MV-4-11 (cell line): ENCODE measurements at places on chromosomes 5 and 9.

DNA sequence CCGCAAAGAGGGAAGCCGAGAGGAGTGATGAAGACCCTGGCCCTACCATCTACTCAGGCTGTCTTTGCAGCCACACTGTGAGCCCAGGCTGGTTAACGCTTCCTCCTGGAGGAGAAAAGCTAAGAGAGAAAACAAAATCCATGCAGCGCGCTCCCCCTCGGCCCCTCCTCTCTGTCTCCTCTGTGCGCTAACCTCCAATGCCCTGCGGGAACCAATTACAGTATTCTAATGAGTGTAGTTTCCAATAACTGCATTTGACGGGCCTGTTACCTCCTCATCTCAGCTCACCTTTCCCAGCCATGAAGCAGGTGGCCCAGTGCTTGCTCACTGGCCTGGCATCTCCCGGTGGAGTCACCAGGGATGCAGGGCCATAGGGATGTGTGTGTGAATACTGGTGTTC, 565.5 kb downstream of the EBF1 start:
- no peak for DNase-seq

DNA sequence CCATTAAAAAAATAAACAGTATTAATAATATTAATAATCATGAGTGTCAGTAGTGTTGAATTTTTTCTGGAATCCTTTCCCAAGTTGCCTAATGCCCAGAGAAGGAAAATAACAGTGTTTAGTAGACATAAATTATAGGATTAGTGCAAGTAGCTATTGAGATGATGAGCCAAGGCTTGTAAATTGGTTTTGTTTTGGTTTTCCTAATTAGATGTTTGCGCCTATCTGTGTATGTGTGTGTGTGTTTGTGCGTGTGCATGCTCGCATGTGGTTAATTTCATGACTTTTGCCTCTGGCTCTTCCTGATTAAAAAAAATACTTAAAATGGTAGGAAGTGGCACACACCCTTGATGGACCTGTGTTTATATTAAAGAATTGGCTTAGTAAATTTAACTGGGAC, 55.4 kb downstream of the FXN start:
- DNase-seq, result no peak

DNA sequence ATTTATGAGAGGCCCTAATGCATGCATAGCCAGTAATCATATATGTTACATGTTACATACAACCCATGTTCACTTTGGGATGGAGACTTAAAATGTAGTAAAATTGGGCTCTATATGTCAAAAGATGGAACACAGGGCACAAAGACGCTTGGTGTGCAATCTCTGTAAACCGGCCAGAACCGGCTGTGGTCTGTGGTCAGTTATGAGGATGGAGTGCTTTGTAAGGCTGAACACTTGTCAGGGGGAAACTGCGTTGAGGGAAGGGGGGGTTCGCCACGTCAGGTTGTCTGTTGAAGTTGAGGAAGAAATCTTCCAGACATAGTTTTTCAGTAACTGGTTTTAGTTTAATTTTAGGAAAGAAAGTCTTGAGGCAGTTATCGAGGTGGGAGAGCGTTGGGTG, 2.7 kb upstream of the CKMT2 start:
- peak; percentile 17 for DNase-seq

DNA sequence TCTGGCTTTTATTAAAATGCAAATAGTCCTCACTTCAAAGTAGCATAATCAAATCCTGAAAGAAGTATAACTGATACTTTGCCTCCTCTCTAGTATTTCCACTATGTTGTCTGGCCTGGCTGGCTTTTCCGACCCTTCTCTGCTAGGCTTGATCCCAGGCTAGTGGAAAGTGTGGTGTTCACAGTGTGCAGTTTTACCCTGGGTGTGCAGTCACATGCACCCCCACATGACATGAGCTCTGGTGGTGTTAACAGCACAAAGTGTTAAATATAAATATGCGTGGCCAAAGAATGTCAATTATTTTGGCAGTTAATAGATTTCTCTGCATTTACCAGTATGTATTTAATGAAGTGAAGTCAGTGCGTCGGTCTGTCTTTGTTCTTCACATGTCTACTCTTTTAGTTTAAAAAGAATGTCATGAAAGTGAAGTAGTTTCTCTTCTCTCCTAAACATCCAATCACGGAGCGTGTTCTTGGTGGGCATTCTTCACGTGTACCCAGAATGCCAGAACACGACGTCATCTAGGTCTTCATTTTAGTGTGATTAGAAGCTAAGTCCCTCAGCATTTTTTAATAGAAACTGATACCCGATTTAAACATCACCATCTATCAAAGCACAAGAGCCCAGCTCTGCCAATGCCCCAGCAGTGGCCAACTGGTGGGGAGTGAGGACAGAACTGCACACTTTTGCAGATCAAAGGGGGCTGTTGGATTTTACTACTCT, 286.4 kb downstream of the FANCC start:
- no peak for DNase-seq

DNA sequence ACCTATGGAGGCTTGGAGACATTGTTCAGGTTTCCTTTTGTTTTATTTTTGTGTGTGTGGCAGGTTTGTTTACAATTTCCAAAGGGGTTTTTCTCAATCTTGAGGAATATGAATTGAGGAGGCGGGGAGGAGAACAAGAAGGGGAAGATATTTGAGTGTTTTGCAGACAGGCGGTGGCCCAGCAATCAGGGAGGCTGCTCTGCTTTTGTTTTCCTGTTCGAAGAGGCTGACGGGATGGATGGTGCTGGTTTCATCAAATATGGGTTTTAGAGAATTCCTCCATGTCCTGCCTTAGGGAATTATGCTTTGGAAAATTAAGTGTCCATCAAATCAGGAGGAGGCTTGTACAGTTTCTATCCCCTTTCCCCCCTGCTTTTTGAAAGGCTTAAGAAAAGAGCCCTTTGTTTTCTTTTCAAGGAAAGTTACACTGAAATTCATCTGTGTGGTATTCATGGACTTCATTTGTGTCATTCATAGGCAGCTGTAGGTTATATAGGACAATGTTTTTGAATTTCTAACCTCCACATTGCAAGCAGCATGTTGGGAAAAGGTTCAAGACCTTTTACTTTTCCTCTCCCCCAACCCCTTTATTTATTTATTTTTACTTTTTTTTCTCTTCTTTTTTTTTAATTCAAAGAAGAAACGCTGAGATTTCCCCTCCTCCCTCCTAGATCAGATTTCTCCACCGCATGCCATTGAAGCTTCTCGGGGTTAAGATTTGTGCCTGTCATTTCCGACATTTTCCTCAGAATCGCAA, 107.4 kb downstream of the ZNF462 start:
- DNase-seq, result no peak

- DNase-seq, result no peak
These were observed 297.4 kb downstream of the CETN3 start for GRCh38 chr5:90112033-90112692.

- no peak for DNase-seq
These were observed 225.7 kb downstream of the DCP2 start for GRCh38 chr5:113202287-113202686.

GRCh38 chr9:97560851-97561250, 59.4 kb downstream of the TMOD1 start:
- DNase-seq, result no peak

- no peak for DNase-seq
These were observed 49.4 kb upstream of the EBF1 start for GRCh38 chr5:159149085-159149484.

- DNase-seq, result no peak
These were observed 2306.2 kb upstream of the ACO1 start for GRCh38 chr9:30078195-30078594.

DNA sequence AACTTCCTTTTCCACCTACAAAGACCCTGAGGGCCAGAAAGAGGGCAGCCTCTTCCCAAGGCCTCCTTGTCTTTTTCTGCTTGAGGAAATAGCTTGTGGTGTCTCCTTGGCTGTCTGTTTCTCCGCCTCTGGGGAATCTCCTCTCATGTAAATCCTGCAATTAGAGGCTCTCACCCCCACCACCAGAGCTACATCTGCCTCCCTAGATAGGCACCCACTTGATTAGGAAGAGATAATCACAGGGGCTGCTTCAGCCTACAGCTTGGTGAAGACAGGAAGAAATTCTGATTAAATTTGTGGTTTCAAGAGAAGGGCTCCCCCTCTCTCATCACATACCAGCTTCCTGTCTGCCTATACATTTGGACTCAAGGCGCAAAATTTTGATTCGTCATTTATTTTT, 75.6 kb downstream of the TLR4 start:
- no peak for DNase-seq

DNA sequence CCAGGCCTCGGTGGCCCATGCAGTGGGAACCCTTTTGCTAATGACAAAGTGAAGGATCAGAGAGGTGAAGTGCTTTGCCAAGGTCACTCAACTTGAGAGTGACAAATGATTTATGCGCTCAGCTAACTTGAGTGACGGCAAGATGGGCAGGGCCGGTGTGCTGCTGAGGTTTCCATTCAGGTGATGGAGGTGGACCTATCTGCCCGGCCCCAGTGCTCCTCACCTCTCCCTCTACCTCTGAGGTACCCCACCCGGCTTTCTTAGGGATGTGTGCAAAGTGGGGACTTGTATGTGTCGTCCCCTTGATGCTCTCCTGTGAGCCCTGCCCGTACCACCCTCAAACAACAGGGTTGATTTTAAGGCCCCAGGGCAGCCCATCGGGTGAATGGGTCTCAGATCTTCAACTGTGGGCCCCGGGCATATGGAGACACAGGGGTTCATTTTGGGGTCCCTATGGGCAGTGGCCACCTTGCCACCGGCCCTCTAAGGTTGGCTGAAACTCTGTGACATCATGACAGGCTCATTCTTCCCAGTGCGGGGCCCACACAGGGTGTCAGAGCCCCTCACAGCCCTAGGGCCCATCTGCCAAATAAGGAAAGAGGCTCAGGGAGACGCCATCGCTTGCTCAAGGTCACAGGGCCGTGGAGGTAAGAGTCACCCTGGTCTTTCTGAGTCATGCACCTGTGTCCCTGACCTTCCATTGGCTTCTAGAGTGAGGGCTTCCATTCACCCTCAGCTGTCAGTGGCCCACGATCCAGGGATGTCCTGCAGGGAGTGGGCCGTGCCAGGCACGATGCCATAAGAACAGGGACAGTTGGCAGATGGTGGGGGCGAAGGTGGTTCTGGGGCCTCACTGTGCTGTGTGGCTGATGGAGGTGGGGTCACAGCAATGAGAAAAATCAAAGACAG, 170.6 kb upstream of the MVB12B start:
- DNase-seq, result no peak

- DNase-seq, result no peak
These were observed 39.0 kb upstream of the DMXL1 start for GRCh38 chr5:119031905-119032304.

DNA sequence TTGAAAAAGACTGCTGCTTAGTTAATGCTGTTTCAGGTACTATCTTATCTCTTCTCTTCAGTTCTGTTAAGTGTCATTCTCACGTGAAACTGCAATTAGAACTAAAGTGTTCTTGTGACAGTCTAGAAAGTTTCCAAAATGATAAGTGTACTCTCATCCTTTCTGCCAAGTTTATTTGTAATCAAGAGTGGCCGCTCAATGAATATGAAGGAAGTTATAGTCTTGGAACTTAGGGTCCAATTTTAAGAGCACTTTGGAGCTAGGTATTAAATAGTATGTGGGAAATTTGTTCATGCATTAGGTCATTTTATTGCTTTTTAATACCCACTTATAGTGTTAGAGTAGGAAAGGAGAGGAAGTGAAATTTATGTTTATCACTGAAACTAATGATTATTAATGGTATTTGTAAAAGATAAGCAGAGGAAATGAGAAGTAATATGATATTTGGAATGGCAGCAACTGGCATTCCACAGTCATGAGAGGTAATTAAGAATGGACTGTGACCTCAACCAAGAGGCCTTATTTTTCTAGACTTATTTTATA, 20.4 kb downstream of the XRCC4 start:
- DNase-seq, result no peak

DNA sequence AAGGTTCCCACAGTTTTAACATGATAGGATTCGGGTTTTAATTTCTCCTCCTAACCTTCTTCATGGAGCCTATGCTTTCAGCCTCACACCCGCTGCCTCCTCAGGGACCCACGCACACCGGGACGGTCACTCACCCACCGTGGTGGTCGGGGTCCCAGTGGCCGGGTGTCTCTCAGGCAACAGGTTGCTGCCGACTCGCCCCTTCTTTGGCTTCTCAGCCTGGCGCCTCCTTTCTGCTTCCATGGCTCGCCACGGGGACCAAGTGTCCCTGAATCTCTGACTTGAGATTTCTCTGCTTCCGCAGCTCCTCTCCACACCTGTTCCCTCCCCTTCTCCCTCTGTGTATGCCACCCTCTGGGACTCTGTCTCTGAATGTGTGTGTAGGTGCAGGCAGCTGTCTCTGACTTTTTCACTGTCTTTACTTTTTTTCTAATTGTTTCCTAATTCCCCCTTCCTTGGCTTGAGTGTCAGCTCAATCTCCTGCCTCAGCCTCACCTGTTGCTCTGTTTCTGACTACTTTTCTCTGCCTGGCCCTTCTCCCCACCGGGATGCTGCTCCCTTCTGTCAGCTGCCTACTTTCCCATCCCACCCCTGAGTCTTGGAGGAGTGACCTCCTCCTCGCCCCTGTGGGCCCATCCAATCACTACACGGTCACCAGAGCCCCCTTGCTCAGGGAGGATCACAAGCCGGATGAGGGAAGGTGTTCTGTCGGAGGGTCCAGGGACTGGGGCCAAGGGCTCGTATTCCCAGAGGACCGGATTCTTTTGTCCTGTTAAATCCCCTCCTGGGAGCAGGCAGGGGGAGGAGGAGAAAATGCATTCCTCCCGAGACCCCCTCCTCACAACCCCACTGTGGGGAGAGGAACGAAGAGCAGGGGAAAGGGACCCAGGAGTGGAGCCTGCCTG, at the start of gene PROP1:
TSS of gene PROP1 (minus strand) at position 552 of the 905 bp plus-strand sequence. CDS start at position 243, 309 bp downstream.
- no peak for DNase-seq

DNA sequence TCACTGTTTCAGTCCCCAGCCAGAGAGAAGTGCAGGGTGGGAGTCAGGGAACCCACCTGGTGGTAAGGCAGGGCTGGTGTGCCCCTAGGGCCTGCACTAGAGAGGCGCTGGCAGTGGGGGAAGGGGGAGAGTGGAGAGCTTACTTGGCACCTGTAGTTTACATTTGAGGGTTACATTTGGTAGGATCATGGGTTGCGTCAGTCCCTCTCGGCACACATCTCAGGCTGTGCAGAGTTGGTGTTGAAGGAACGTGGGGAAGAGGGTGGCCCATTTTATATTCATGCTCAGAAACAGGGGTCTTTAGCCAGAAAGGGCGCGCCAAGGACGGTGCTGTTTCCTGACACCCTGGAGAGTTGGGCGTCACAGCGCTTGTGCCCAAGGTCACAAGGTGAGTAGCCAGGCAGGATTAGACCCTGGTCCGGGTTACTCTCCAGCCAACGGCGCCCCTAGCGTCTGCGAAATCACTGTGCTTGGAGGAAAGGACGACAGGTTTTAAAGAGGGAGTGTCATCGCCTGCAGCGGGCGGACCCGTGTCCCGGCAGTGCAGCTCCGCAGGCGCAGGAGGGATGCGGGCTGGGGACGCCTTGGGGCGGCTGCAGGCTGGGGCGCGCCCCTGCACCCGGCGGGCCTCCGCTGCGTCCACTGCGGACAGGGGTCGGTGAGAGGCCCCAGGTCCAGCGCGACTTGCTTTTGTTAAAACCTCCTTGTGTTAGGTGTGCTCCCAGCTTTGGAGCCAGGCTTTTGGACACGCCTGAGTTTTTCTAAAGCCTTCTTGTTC, 272.6 kb downstream of the FANCC start:
- no peak for DNase-seq

- DNase-seq, result peak; percentile 41
These were observed 1044.8 kb downstream of the DTWD2 start for GRCh38 chr5:117943541-117943940.
